IMR-90 (cell line): ENCODE measurements at places on chromosomes 5 and 9. TPM values are rescaled to one million over a fixed set of nuclear protein-coding genes. Genes with fewer than 3 reads are reported as not detected.

- DNase-seq = no peak
These were observed 10.0 kb downstream of the LCP2 start for GRCh38 chr5:170287532-170287931.

DNA sequence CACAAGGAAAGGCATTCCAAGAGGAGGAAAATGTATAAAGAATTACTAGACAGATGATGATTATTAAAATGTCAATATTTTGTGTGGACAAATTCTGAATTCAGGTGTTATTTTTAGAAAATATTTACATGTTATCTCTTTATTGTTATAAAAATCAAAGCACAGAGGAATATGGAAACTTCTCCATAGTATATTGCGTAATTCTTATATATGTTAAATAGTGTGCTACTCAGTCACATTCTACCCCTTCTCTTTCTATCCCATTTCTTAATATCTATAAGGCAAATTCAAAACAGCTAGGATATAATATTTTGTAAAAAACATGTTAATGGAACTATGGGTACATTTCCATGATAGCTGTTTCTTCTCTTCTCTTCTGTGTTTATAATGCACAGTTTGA, 546.8 kb upstream of the FTMT start:
- DNase-seq = no peak

DNA sequence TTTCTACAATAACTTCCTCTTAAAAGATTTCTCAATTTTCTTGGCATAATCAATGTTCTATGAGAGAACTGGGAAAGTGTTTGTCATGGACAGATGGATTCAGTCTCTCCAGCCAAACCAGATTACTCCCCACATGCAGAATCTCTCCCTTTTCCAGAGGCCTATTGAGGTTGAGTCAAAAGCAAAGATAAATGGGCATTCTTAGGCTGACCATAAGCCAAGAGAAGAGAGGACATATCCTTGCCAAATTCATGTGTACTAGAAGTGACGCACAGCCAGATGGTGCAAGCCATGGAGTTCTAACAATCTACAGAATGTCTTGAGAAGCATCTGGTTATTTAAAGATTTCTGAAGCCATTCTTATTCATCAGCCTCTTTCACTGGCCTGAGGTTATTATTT, 2115.0 kb downstream of the MAT2B start:
- peak; percentile 93 for DNase-seq

- peak; percentile 30 for DNase-seq
These were observed 233.4 kb upstream of the RGMB start for GRCh38 chr5:98540056-98540455.

Gene FCN2
- not detected in 2 replicates for total RNA-seq

DNA sequence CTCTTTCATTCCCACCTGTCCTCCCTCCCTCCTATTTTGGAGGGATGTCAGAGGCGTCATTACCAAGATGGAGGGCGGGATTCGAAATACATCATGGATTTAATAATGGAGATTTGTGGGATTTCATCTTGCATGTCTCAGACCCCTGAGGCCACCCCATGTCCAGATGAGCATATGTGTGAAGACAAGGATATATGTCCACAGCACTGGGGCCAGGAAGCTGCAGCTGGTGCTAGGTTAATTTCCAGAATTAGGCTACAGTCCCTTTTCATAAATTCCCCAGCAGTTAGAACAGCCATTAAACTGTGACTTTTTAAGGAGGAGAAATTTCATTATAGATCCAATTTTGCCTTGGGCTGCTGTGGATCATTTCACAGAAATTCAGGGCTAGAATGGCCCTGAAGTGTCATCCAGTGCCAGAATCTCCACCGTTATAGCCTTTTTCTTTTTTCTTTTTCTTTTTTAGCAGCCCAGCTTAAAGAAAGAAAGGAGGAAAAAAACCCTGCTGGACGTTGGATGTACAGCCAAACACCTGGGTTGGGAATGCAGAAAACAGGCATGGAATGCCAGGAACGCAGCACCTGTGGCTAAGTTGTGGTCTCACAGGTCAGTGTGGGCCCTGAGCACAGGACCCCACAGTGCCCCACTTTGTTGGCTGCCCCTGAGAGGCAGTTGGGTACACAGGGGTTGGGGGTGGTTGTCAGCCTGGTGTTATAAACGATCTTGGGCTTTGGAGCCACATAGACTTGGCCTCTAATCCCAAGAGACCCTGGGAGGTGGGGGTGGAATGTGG, 50.2 kb upstream of the CXCL14 start:
- no peak for DNase-seq

DNA sequence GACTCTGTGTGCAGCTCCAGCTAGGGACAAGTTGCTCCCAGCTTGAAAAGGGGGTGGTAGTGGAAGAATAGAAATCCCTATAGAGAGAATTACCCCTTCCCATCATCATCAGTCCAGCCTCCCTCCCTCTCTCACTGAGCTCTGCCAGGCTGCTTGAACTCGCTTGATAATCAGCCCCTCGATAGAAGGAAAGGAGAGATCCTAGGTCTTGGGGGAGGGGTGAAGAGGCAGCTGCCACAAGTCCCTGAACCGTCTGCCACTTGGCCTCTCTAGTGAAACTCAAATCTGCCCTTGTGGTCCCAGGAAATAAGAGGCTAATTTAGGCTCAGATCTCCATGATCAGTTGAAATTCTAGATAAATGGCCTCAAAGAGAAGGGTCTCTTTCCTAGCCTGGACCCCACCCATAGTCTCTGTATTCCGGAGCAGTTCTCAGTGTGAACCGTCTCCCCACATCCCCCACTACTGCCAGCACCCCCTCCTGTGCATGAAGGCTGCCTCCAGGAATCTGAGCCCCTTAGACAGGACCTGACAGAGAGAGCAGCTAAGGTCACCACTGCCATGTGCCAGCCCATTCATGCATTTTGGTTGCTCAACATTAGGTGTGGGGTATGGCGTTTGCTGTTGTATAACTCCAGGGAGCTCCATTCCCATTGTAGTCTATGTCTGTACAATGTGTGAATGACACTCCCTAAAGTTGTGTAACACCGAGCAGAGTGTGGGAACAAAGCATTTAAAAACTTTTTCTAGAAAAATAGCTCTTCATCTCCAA, 5.5 kb downstream of the DNAJB5 start:
- DNase-seq = no peak

Gene FYB1
- total RNA-seq = not detected in 2 replicates

Gene ACER2
- 1.6 and 1.9 TPM in 2 replicates for total RNA-seq

Gene SMIM33
- not detected in 2 replicates for total RNA-seq

Gene NTRK2
- total RNA-seq = under 0.01 TPM in 1 of 2 replicates, not detected in the other

Gene SUB1
- 19.5 and 90.5 TPM in 2 replicates for total RNA-seq

Gene RANBP3L
- total RNA-seq = not detected in 2 replicates

GRCh38 chr5:60354311-60354710, 345.7 kb downstream of the DEPDC1B start:
- DNase-seq = no peak

DNA sequence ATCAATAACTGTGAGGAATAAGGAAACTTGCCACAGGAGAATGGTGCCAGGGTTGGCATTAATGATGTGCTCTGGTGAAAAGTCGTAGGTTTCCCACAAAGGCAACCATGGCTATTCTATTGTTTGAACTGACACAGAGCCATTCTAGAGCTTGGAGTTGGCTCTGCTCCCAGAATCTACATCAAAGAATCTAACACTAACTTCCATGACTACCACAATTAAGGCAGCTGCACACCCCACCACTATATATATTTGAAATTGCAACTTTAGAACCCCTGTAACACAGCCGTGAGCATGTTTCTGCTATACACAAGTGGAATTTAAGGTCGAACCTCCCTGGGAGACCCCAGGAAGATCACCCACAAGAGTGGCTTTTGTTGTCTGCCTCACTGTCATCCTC, 89.7 kb upstream of the CCDC152 start:
- no peak for DNase-seq

Gene PCDHGA9
- 3.9 and 4.5 TPM in 2 replicates for total RNA-seq

GRCh38 chr5:42836070-42836769, 24.5 kb upstream of the SELENOP start:
- DNase-seq = no peak

GRCh38 chr5:101418713-101419118, 515.6 kb upstream of the ST8SIA4 start:
- no peak for DNase-seq

GRCh38 chr9:133531293-133531692, 3.2 kb upstream of the ADAMTSL2 start:
- DNase-seq = no peak

Gene AK1
- 44.8 and 51.4 TPM in 2 replicates for total RNA-seq

GRCh38 chr9:100098046-100098886, 534 bp downstream of the ERP44 start:
- peak; percentile 54 for DNase-seq

GRCh38 chr9:29211580-29212396, 1638.5 kb upstream of the C9orf72 start:
- DNase-seq = no peak

DNA sequence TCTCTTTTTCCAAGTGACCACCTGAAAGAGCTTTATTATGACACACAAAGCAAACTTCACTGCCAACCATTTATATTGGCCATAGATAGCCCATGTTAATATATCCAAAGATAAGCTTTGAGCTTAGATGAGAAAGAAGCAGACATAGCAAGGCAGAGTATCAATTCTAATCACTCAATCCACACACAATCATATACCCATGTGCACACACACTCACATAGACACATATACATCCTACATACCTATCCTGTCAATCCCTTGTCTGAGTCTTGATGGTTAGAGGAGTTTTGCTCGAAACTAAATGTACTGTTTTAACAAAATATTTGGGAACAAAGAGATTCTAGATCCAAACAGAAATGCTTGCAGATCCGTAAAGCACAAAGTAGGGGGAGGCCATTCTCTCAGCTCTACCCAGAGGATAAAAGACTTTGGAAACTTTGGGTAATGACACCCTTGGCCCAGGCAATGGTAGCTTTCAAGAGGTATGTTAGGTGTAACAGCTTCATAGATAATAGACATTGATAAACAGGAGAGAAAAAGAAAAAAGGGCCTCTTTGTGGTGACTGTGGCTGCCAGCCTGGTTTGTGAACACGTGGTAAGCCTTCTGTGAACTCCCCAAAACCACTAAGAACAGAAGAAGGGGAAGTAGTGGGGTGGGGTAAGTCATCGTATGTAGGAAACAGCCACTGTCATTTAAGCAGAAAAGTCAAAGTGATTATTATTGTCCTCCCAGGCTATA, 121.6 kb downstream of the TLR4 start:
- DNase-seq = no peak

GRCh38 chr9:96620832-96621269, 1.2 kb upstream of the CDC14B start:
- DNase-seq = no peak

DNA sequence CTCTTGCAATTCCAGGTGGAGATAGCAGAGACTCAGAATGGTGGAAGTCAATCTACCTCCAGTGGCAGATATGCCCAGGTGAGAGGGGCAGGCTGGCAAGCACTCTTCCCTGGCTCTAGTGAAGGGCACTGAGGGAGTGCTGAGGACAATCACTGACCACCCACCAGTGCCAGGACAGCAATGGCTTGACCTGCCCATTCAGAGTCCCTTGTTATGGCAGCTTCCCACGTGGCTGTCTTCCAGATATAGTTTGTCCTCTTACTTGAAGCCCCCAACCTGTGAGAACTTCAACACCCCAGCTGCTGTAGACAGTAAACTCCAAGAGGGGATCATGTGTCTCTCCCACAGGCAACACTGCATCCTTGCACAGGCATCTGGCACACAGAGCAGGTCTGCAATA, 104.7 kb downstream of the LHFPL2 start:
- DNase-seq = no peak

GRCh38 chr9:114552706-114553105, 34.9 kb upstream of the ATP6V1G1 start:
- peak; percentile 6 for DNase-seq

Gene DMRT1
- under 0.01 TPM in 1 of 2 replicates, not detected in the other for total RNA-seq

DNA sequence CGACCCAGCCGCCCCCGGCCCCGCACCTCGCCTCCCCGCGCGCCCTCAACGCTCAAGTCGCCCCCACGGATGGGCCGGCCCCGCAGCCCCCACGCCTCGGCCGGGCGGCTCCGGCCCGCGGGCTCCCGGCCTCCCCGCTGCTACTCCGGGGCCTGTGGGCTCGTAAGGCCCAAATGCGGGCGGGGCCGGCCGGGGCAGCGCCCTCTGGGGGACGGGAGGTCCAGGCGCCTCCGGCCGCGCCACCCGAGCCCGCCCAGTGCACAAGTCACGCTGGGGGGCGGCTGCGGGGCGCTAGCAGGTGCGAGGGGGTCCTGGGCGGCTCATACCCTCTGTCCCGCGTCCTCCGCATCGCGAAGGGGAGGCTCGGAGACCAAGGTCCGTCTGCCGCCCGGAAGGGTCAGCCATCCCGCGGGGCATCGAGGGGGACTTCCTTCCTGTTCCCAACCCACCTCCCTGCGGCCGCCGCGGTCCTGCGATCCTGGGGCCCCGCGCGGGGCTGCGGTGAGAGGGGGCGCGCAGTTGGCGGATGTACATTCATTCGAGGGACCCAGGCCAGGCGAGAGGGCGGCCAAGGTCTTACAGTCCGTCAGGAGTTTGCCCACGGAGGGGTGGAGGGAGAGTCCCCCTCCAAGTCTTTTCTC, at the start of gene CIZ1:
TSS of gene CIZ1 (minus strand) at position 167 of the 641 bp plus-strand sequence. CDS start 715 bp downstream, outside the sequence.
- peak; percentile 68 for DNase-seq

GRCh38 chr9:13023498-13023897, 248.7 kb downstream of the LURAP1L start:
- peak; percentile 2 for DNase-seq

DNA sequence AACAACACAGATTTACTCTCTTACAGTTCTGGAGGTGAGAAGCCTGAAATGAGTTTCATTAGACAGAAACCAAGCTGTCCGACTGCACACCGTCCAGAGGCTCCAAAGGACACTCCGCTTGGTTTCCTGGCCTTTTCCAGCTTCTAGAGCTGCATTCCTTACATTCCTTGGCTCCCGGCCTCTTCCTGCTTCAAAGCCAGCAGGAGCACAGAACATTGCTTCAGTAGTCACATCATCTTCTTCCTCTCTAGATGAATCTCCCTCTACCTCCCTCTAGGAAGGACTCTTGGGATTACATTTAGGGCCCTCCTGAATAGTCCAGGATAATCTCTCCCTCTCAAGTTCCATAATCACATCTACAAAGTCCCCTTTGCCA, 213.3 kb downstream of the CDK5RAP2 start:
- peak; percentile 91 for DNase-seq

Gene ARID3C
- total RNA-seq = not detected in 2 replicates

DNA sequence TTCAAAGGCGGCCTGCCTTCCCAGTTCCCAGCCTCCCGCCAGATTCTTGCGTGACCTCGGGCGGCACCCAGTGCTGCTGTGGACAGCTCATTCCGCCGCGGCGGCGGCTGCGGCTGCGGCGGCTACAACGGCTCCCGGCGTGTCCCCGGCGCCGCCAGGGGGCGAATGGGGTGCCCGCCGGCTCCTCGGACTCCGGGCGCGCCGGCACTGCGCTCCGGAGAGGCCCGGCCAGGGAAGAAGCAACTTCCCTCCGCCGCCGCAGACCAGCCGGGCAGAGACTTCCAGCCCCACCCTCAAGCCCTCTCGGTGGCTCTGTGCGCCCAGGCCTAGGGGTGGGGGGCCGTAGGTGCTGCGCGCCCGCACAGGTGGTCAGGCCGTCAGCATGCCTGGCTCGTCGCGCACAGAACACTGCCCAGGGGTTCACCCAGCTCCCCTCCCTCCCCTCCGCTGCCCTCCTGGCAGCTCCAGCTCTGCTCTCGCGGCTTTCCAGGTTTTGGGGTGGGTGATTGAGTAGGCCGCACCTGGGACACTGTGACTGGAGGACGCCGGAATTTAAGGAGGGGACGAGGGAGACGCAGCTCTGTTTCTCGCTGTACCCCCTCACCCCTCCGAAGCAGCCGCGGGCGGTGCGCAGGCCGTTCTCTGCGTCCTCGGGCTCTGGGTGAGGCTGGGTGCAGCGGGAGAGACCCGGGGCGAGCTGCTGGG, 20.2 kb downstream of the IGIP start:
- DNase-seq = peak; percentile 66
